HCEC 1CT (cell line): ENCODE measurements at places on chromosomes 4 and X.

- no peak for DNase-seq
These were observed 36.9 kb downstream of the GABRA4 start for GRCh38 chr4:46956451-46956850.

DNA sequence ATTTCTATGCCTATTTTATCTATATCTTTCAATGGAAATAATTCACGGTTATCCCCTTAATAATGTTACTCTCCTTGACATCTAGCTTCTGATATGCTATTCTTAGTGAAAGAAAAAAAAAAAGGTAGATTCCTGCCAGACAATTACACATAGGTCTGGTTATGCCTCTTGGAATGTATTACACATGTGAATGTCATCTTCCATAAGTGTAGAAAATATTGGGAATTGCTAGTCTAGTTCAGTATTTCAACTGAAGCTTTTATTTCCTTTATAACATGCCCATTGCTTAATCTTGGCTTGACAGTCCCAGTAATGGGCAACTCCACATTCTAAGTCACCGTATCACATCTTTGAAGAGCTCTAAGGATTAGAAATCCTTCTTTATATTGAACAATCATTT, 25.4 kb upstream of the PPP1R2C start:
- DNase-seq, result no peak

DNA sequence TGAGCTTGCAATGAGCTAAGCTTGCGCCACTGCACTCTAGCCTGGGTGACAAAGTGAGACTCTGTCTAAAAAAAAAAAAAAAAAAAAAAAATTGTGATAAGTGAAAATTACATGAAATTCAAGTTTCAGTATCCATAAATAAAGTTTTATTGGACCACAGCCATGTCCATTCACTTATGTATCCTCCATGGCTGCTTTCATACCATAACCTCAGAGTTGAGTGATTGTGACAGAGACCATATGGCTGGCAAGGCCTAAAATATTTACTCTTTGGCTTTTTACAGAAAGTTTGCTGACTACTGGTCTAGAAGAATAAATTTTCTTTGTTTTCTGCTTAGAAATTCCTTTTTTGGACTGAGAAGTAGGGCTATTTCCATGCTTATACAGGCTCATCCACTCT, 11.8 kb upstream of the SHISA3 start:
- no peak for DNase-seq

GRCh38 chrX:140599851-140600250, 95.0 kb upstream of the SOX3 start:
- DNase-seq, result no peak

DNA sequence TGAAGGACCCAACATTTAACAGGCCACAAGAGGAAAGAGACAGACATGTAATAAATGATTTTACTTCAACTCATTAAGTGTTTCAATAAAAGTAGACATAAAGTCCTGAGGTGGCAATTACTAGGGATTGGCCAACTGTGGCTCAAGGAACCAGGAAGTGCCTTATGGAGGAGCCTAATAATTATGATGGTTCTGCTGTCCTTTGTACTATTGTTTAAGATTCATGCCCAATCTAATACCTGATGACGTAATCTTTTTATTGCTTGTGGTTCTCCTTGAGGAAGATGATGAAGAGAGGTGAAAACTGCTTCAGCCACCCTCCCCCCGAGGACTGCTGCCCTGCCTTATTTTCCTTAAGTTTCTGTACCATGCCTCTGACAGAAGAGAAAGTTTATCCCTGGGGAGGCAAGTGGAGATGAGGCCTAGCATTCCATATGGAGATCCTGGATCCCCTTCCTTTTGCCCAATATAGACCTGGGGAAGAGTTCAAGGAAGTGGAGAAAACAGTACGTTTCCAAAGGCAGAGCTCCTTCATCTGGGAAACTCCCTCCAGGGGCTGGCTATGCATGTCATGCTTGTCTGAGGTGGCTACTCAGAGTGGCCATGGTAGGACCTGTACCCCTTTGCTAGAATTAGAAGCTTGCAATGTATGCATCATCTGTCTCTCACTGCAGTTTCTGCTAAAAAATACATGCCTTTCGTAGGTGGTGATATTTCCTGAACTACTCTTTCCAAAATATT, 56.8 kb upstream of the FAT1 start:
- no peak for DNase-seq

DNA sequence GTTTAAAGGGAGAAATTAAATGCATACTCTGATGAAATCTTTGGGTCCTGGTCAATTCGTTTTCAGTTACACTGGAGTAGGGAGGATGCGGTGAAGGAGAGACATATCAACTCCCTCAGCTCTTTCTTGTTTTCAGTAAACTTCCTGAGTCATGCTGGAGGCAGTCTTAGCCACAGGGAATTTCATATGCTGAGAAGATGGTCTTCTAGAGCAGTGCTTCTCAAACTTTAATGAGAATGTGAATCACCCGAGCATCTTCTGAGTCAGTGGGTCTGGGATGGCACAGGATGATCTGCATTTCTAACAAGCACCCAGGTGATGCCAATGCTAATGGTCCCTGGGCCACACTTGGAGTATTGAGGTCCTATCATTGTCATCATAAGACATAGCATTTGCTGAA, 214.5 kb downstream of the KIT start:
- no peak for DNase-seq

GRCh38 chr4:8932884-8933283, 61.2 kb upstream of the HMX1 start:
- no peak for DNase-seq

DNA sequence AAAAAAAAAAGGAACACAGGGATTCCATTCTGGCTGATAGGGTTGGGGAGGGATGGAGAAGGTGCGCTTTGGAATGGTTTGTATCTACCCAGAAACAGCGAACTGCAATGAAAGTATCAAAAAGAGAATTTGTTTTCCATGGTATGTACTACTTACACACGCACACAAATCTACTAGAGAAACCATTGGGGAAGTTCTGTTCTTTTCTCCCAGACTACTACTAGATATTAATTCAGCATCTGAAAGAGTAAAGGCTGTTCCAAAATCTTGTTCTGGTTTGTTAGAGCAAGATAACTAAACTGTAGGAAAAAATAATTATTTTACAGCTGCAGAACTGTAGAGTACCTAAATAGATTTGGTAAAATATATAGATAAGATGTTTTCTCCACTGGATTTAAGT, 118.4 kb downstream of the CBR4 start:
- no peak for DNase-seq

DNA sequence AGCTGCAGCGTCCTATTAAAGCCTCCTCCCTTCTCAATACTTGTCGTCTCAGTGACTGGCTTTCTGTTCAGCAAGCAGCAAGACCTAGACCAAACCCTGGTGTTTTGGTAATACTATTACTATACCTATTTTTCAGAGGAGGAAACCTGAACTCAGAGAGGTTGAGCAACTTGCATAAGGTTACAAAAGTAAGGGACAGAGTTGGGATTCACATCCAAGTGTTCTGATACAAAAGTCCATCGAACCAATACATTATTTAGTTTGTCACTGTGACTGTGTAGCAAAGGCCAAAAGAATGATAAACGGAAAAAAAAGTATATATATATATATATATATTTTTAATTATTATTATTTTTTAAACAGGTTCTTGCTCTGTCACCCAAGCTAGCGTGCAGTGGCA, 29.9 kb upstream of the KLHL8 start:
- DNase-seq, result no peak

GRCh38 chr4:150577796-150578195, 4.2 kb upstream of the MAB21L2 start:
- no peak for DNase-seq

DNA sequence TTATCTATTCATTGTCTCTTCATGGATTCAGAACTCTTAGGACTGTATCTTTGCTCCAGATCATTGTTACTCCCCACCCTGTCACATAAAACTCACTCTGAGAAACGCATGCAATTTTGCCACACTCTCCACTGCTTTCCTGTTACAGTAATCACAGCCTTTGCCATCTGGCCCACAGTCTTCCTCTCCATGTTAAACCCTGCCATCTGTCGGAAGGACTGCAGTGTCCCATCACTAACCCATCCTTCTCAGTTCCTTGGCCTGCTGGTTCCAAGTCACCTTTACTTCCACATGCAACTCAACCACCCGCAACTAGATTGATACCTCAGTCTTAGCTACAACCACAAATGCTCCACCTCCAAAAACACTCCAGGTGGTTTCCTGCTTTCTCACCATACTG, 308.7 kb upstream of the FAM241A start:
- no peak for DNase-seq

DNA sequence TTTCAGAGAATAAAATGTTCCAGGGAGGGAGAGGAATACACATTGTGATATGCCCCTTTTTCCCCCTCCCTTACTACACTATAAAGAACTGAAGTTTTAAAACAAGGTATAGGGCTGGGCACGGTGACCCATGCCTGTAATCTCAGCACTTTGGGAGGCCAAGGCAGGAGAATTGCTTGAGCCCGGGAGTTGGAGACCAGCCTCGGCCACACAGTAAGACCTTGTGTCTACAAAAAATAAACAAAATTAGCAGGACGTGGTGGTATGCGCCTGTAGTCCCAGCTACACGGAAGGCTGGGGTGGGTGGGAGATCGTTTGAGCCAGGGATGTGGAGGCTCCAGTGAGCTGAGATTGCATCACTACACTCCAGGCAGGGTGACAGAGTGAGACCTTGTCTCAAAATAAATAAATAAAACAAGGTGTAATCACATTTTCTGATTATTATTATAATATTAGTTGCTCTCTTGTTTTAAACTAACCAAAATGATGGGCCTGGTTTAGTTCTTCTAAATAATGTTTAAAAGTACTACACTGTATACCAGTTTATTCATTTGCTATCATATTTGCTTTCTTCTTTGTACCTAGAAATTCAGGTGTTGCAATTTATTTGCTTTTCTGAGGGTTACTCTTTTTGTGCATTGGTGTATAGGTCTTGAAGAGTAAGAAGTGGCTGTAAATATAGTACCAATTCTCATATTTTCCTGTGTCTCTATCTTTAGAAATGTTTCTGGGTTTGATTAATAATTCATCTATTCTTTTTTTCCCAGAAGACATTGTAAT, 8.8 kb downstream of the TBC1D8B start:
- no peak for DNase-seq

DNA sequence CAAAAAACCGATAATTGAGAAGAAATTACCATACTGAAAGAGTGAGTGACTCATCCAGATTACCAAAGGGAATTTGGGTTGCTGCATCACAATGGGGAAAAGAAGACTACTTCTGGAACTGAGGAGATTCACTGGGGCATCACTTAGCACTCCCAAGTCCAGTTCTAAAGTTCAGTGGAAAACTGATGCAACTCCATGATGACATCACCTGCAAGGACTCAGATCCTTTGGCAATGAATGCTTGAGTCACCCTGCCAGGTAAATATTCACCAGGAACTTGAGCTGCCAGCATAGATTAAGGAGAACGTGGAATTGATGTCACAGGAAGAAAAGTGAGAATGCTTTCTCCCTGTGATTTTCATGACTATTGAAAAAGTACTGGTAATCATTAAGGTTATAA, 32.0 kb upstream of the SMIM10L2A start:
- DNase-seq, result no peak

DNA sequence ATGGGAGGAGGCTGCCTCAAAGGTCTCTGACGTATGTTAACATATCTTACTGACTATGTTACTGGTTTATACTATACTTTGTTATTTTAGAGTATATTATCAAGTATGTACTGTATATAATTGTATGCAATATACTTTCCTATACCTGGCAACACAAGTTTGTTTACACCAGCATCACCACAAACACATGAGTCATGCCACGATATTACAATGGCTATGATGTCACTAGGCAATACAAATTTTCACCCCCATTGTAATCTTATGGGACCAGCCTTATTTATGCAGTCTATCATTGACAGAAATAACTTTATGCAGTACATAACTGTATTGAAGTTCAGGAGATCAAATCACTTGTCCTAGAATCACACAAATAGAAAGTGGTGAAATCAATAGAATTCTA, 329.9 kb upstream of the SLC7A11 start:
- DNase-seq, result no peak

DNA sequence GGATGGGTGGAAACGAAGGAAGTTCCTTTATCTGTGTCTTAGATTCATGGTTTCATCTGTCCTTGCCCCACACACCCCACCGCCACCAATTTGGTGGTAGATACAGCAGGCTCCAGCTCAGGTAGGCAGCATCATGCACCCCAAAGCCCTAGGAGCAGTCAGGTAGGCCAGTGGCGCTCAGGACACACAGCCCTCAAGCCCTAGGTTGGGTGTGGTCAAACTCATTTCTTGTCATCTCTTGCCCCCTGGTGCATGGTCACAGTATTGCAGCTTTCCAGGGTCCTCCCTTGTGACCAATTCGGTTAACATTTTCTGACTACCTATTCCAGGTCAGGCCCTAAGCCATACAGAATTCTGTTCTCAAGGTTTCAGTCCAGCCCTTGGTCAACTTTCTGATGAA, 14.5 kb upstream of the PRRG3 start:
- DNase-seq, result no peak
